Substantia nigra (tissue), 51 donors: ENCODE measurements at places on chromosomes 12 and 14.
A peak's percentile ranks its signal among the peaks of the same experiment; 100 is the strongest.

DNA sequence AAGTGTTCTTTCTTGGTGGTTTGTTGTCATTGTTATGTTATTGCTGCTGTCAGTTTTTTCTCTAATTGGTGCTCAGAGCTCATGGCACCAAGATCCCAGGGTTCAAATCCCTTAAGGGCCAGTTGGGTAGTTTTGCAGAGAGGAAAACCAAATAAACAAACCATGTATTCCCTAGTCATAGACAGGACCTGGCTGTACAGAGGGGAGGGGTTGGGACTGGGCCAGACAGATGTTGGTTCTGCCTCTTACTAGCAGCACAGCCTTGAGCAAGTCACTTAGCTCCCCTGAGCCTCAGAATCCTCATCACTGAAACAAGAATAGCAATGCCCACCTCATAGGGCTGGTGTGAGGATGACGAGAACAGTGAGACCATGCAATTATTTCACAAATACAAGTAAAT lies 53.4 kb downstream of the LTBP2 start:
- DNase-seq: no peak

DNA sequence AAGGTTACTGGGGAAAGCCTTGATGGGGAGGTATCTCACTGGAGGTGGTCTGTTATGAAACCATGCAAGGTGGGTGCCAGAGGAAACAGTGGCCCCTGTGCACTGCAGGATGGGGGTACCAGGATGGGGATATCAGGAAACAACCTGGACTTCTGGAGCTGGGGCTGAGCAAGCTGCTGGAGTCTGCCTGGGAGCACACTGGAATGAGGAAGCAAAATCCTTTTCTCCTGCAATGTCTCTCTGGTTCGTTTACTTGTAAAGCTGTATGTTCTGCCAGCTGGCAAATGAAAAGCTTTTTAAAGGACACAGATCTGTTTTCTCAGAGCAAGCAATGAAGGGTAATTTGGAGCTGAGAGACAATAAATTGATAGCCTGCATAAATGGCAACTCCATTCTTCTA lies 23.2 kb upstream of the SERPINA1 start:
- DNase-seq: no peak

GRCh38 chr14:72045885-72046284 lies 113.7 kb downstream of the RGS6 start:
- DNase-seq: no peak

DNA sequence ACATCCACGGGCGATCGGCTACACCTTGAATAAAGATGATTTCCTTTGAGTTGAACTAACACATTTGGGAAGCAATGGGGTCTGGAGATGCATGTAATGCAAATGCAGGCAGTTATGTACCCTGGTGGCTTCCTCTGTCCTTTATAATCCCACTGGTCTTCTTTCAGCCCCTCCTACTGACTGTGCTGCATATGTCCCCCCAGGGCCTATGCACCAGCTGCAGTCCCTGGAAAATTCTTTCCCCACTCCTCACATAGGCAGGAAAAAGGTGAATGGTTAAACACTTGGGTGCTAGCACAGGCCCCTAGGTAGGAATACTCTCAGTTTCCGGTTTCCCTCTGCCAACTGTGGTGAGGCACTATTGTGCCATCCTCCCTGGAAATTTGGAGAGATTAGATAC lies 294.8 kb upstream of the SOX5 start:
- no peak for DNase-seq

DNA sequence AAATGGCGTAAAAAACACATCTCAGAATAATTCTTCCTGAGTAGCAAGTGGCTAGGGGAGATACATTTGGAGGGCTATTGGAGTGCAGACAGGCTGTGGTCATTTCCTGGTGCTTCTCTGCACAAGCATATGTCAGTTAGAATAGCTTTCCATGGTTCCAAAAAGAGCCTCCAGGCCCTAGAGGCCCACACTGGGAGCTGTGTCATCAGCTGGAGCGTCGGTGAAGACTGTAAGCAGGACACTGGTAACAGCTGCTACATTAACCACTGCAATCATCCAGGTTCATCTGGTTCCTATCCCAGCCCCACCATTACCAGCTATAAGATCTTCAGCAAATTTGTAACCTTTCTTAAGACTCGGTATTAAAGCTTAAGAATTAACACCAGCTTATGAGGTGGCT lies 31.7 kb upstream of the APPL2 start:
- no peak for DNase-seq

- peak; percentile 19 for DNase-seq
These were observed 258.0 kb upstream of the PLEKHG7 start for GRCh38 chr12:92444763-92445162.

DNA sequence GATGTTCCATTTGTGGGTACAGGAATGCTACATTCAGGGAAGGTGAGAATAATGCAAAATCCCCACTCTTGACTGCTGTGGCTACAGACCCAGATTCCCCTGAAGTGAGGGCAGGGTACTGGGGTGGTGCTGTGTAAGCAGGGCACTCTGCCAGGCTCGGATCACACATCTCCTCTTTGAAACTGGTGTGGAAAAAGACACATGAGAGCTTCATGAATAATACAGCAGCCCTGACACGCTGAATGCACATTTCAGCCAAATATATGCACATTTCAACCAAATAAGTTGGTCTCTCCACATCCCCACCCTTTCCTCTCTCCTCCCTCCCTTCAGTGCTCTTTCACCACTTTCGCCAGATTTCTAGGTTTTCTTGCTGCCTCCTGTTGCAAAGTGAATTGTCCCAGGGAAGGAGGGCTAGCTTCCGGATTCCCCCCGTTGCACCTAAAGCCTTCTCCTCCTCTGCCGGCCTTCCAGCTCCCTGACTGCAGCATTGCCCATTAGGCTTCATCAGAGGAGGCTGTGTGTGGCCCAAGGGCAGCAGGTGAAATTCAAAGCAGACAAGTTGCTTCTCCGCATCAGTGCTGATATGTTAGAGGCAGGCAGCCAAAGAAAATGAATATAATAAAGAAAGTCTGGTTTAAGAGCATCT lies 118.2 kb upstream of the TMCC3 start:
- DNase-seq: no peak

DNA sequence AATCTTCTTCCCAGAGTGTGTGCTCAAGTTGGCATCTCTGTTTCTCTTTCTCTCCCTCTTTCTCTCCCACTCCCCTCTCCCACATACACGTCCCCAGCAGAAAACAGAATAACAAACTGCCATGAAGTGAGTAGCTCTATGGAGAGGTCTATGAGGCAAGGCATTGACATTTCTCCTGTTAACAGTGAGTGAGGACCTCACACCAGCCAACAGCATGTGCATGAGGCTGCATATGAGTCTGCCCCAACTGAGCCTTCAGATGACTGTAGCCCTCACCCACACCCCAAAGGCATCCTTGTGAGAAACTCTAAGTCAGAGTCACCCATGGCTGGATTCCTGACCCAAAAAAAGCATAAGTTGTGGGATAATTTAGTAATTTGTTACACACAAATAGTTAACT lies 50.4 kb downstream of the MAGOHB start:
- DNase-seq: no peak

- DNase-seq: no peak
These were observed 32.4 kb downstream of the DENND5B start for GRCh38 chr12:31558521-31558920.

GRCh38 chr12:79424109-79424721 lies 266.5 kb downstream of the PAWR start:
- no peak for DNase-seq

GRCh38 chr12:17982556-17982955 lies 107.4 kb downstream of the RERGL start:
- no peak for DNase-seq

- DNase-seq: no peak
These were observed 45.8 kb downstream of the MIA2 start for GRCh38 chr14:39279515-39279914.

- DNase-seq: no peak
These were observed 55.6 kb downstream of the TSPAN9 start for GRCh38 chr12:3132636-3133404.

DNA sequence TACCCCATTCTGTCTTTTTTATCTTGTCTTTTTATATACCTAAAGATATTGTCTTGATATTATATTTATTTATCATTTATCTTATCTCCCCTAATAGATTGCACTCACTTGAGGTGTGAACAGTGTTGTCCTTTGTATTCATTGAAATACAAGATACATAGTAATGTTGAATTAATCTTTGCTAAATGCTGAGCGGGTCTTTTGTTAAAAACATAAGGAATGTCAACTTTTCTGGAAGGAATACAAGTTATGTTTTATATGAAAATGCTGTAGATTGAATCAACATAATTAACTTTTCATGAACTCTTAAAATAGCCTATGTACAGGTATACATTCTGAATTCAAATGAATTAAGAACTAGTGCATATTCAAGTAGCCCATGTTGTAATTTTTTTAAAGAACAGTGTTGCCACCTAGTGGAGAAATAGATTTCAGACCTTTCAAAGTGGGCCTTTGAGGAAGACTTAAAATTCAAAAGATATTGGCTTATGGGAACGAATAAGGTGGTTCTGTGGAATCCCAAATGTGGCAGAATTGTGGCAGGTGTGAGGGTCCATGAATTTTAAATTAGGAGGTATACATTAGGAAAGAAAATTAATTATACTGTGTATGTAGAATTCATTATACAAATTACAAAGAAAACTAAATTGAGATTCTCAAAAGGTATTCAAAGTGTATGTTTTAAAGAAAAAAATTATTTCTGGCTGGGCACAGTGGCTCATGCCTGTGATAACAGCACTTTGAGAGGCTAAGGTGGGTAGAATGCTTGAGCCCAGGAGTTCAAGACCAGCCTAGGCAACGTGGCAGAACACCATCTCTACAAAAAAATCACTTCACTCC lies 19.1 kb downstream of the BBOF1 start:
- DNase-seq: no peak

GRCh38 chr12:131613678-131614077 lies 97.2 kb upstream of the SFSWAP start:
- no peak for DNase-seq

DNA sequence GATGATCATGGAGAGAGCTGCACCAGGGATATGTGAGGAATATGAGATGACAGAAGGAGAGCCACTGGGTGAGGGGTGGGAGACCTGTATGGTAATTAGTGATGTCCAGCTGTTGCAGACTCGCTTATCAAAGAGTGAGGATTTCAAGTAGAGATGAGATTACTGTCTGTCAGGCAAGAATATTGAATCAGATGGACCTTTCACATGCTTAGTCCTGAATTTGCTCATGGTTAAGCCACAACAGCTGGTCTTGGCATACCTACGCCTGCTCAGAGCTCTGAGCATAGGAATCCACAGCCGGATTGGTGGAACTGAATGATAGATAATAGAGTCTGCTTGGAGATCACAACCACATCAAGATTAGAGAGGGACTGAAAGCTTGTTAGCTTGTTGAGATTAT lies 115.2 kb upstream of the ARHGAP5 start:
- no peak for DNase-seq

- no peak for DNase-seq
These were observed 109.9 kb downstream of the NAV3 start for GRCh38 chr12:77940567-77940966.

- no peak for DNase-seq
These were observed 112.1 kb downstream of the ADGRD1 start for GRCh38 chr12:131065801-131066200.
